ENCODE measurements at places on chromosomes 5 and 9.

DNA sequence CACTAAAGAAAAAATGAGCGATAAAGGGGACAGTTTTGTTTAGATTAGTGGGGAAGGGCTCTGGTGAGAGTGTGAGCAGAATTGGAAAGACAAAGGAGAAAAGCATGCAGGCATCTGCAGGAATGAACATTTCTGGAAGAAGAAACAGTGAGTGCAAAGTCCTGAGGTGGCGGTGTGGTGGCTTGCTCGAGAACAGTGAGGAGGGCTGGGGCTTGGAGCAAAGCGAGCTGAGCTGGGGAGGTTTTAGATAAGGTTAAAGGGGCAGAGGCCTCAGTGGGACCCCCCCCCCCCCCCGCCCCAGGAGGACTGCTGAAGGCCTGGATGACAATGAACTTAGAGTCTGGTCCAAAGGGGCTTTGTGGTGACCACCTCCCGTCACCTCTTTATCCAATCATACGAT is 202.7 kb upstream of the MVB12B start:
- no peak for DNase-seq

DNA sequence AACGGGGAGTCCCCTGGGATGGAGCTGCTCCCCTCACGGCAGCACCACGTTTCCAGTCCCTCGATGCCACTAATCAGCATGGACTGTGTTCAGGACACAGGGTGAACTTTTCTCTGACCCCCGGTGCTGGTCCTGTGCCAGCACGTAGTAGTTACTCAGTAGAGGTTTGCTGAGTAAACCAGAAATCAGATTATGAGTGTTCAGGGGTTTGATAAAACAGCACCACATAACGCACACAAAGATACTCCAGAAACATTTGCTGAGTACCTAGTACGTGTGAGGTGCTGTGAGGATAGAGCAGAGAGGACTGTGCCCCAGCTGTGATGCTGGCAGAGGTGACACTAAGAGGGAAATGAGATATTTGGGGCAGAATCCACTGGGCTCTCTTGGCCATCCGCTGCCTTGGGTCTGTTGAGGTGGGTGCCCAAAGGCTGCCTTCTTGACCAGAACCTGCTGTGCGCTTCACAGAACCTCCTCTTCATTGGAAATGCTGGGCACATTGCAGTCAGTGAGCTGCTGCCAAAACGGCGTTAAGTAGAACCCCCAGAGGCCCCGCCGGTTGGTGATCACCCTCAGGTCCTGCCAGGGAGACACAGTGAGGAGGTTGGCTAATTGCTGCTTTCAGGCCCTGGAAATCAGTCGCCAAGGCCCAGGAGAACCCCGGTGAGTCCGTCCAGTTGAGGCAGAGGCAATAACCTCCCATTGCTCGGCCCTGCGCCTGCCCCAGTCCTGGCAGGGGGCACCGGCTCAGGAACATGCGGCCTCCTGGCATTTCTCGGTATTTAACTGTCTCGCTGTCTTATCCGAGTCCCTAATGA is 49.4 kb downstream of the NEURL1B start:
- DNase-seq, result no peak

DNA sequence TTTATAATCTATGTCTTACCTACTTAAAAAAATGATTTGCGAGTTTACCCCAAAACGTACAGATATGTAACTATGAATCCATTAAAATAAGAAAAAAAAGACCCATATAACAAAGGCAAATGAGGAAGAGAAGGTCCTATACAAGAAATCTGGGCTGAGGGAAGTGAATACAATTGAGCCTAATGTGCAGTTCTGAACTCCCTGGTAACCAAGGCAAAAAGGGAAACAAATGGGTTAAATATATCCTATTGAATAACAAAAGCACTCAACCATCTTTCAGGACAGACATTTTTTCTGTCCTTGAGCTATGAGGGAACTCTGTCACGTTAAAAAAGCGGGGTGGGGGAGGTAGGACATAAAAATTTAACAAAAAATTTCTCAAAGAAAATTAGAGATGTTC is 78.6 kb downstream of the PTPN3 start:
- DNase-seq, result no peak

DNA sequence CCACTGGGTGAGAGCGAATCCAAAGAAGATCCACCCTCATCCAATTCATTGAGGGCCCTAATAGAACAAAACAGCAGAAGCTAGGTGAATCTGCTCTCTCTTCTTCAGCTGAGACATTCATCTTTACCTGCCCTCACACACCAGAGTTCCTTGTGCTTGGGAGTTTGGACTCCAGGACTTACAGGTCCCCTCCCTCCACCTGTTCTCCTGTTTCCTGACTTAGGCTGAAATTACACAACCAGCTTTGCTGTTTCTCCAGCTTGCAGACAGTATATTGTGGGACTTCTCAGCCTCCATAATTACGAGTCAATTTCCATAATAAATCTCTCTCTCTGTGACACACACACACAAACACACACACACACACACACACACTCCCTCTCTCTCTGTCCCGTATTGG is 19.1 kb downstream of the TMEM171 start:
- no peak for DNase-seq

GRCh38 chr5:89735082-89735481 is 674.5 kb downstream of the CETN3 start:
- DNase-seq, result no peak

DNA sequence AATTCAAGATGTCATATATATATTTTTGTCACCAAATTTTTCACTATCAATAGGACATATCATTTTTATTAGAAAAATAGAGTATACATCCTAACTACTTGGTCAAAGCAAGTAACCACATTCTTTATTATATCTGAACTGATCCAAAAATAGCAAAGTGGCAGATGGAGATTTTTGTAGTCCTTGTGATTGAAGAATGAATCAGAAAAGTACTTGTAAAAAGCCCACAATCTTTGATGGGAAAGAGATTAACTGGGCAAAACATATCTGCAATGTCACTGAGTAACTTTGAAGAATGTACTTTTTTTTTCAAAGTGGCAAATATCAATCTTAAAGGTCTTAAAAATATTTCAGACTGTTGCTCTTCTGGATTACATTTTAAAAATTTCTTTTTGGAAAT is 1040.6 kb upstream of the SEMA6A start:
- DNase-seq, result no peak

DNA sequence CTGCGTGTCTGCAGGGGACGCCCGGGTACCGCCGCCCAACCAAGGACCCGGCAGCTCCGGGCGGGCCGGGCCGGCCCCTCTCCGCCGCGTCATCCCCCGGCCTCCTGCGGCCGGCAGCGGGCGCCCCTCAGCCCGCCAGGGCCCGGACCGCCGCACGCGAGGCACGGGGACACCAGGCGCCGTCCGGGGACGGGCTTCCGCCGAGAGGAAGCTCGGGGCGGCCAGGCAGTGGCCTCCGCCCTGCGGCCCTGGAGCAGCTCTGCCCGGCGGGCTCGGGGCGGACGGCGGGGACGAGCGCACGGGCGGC is 373 bp downstream of the FBXW5 start:
- peak; percentile 50 for DNase-seq

DNA sequence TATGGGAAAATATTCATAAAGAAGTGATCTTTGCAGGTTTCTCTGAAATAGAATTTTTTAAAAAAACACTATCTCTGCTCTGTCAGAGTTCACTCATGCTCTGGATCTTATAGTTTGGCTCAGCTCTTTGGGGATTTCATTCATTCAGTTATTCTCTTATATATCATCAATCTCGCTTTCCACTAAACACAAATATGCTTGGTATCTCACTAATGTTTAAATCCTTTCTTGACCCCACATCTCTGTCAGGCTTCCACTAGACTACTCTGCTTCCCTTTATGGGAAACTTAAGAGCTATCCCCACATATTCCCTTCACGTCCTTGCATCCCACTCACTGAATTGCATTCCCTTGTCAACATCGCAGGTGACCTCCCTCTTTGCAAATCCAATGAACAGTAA is 396.1 kb downstream of the ENC1 start:
- DNase-seq, result no peak

- DNase-seq, result no peak
These were observed 31.4 kb upstream of the ANKH start for GRCh38 chr5:14902826-14903560.

GRCh38 chr9:69822116-69822750 is 1.6 kb downstream of the CFAP95 start:
- DNase-seq, result peak; percentile 53

DNA sequence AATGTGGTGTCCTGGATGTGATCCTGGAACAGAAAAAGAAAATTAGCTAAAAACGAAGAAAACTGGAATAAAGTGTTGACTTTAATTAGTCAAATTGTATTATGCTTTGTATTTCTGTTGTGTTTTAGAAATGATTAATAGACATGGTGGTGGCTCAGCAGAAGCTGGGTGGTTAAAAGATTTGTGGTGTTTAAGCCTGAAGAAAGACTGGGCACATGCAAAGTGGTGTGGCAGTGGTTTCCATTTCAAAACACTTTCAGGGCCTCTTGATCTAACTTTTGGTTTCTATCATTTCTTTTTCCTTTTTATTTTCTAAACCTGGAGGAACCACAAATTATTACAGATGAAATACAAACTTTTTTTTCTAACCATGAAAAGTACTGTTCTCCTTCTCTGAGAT is 44.1 kb downstream of the ADGRV1 start:
- DNase-seq, result no peak

- peak; percentile 95 for DNase-seq
These were observed 61.3 kb downstream of the RAPGEF1 start for GRCh38 chr9:131678499-131679111.

GRCh38 chr5:11009576-11009975 is 248.5 kb upstream of the DAP start:
- no peak for DNase-seq

DNA sequence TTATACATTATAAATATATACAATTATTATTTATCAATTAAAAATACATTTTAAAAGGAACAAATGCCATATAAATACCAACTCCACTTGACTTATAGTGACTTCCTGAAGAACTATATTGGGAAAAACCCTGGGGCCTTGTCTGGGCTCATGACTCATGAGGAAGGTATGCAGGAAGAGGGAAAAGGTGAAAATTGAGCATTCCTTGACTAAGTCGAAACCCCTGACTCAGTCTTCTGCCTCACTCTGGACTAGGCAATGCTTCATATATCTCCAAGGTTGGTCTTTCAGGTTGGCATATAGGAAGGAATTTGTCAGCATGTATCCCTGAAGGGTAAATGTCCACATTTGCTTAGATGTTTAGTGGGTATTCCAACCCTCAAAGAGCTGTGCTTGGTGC is 78.5 kb downstream of the SH3TC2 start:
- DNase-seq, result peak; percentile 35

DNA sequence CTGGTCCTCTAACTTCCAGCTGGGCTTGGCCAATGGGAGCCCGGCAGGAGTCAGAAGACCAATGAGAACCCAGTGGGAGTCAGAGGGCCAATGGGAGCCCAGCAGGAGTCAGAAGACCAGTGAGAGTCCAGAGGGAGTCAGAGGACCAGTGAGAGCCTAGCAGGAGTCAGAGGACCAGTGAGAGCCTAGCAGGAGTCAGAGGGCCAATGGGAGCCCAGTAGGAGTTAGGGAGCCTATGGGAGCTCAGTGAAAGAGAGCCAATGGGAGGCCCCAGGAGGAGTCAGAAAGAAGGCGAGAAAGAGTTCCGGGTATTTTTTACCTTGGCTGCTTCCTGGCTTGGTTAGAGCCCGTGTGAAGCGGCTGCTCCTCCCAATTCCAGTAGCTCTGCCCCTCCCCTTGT is 191.0 kb downstream of the GABBR2 start:
- no peak for DNase-seq

DNA sequence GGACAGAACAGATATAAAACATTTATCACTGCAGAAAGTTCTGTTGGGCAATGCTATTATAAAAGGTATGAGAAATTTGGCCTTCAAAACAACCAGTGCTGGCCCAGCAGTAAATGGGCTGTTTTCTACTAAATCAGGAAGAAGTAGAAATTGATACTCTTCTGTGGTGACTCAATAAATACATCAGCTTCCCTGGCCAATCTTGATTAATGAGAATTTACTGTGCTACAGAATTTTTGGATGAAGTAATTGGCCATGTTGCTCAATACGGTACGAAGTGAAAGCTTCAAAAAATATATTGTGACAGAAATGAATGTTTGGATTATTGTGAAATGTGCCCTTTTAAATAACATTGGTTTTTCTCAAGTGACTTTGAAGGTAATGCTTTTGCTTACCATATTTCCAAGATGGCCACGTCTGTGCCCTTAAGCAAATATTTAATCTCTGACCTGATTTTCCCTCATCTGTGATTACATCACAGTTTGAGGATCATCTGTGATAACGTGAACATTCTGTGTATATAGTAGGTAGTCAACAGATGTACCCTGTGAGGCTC is 4.2 kb downstream of the DNAJA1 start:
- peak; percentile 87 for DNase-seq

GRCh38 chr5:152994033-152994680 is 496.3 kb upstream of the GRIA1 start:
- DNase-seq, result no peak

DNA sequence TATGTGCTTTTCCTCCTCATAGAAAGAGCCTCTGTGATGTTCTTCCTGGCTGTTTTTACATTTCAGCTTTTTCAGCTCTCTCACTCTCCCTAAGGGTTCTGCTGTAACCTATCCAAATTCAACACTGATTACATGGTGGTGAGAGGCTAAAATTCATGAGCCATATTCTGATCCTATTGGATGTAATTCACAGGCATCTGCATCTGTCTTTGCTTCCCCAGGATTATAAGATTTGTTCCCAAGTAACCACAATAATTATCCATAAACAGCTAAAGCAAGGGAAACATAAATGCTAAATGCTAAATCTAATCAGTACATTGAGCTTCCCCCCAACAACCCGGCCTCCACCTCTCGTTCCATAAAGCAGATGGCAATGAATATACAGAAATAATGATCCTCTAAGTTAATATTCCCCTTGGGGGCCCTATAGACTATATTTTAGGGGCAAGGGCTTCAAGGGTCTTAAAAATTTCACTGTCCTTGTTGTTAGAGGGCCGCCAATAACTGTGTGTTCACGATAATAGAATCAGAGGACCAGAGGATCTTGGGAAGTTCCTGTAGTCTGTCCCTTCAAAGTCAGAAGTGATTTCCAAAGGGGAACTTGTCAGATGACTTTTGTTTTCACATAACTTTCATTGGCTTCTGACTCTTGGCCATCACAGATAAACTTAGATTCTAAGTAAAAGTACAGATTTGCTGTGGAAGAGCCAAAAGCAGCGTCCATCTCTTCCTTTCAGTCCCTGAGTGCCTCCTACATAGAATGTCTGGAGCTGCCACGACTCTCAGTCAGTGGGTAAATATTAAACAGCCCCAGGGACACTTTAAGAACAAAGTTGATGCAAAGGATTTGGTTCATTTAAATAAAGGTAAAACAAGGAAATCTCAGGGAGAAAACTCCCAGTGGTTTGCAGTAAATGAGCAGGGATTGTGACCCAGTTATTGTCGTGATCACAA is 125.6 kb downstream of the ALDH1A1 start:
- DNase-seq, result no peak

DNA sequence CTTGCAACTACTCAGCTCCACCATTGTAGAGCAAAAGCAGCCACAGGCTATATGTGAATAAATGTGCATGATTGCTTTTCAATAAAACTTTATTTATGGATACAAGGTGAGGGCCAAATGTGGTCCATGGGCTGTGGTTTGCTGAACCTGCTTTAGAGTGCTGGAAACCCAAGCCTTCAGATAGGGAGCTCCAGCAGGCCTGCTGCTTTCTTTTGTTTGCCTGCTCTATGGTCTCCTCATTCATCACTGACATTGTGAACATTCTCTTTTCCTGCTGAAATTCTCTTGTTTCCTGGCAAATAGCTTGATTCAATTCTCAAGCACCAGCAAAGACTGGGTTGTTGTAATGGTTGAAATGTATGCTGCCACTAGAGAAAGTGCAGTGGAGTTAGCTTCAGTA is 26.0 kb downstream of the EGFLAM start:
- no peak for DNase-seq

- no peak for DNase-seq
These were observed 432.8 kb downstream of the IRX1 start for GRCh38 chr5:4028384-4028783.

GRCh38 chr5:125198270-125198974 is 452.0 kb upstream of the ZNF608 start:
- DNase-seq, result peak; percentile 89

Measured in iris pigment epithelial cell (primary cell).